ENCODE measurements at places on chromosomes 11 and 22.

DNA sequence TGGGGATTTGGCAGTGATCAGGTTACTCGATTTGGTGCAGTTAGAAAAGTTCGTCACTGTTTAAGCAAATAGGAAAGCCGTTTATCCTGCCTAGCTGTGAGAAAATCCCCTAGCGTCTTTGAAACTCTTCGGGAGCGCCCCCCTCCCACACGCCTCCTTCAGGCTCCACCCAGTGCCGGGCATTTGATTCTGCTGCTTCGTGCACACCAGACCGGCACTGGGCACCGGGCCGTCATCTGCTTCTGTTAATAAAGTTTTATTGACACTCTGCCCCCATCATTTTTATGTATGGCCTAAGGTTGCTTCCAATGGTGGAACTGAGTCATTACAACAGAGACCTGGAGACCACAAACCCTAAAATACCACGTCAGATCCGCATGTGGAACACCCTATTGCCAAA is 50.9 kb downstream of the IGF2 start:
- DNase-seq: no peak

DNA sequence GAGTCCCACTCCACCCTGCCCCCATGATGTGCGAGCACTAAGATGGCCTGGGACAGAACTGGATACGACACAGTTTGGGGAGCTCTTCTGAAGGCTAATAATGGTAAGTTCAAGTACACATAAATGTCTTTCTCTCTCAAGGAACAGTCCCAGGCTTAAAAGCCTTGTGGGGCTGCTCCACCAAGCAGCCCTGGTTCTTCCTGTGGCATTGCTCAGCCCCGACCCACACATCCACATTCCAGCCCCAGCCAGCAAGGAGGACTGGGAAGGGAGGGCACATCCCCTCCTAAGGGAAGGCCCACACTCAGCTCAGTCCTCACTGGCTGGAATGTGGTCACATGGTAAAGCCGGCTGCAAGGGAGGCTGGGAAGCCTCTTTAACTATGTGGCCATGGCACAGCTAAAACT is 13.3 kb upstream of the MB start:
- DNase-seq: no peak

- DNase-seq: no peak
Measured at GRCh38 chr22:38309614-38310517, 7.4 kb downstream of the CSNK1E start.

DNA sequence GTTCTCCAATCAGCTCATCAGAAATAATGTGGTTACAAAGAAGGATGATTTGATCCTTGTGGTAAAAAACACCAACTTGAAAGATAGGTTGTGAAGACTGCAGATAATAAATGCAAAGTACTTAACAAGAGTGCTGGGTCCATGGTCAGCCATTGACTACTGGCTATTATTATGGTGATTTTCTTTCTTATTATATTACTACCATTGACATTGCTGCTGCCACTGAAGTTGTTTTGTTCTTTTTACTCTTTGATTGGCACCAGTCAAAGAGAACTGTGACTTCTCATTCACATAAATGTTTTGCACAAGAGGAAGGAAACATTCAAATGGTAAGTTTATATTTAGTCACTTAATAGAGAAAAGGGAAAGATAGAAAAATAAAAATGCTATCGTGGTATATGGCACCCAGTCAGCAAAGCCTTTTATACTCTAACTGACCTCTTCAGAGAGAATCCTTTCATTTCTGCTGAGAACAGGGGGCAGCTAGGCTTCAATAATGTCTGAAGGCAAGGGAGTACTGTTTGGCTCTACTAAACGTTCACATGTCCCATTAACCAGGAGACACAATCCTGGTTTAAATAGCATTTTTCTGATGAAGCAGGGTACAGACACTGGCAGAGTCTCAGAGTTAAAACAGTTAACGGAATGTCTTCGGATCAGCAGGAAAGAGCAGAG is 64.8 kb downstream of the LRRC4C start:
- DNase-seq: no peak

- no peak for DNase-seq
Measured at GRCh38 chr11:104003491-104003890, 32.9 kb upstream of the DDI1 start.

GRCh38 chr11:22466809-22467208 is 128.6 kb downstream of the SLC17A6 start:
- DNase-seq: no peak

DNA sequence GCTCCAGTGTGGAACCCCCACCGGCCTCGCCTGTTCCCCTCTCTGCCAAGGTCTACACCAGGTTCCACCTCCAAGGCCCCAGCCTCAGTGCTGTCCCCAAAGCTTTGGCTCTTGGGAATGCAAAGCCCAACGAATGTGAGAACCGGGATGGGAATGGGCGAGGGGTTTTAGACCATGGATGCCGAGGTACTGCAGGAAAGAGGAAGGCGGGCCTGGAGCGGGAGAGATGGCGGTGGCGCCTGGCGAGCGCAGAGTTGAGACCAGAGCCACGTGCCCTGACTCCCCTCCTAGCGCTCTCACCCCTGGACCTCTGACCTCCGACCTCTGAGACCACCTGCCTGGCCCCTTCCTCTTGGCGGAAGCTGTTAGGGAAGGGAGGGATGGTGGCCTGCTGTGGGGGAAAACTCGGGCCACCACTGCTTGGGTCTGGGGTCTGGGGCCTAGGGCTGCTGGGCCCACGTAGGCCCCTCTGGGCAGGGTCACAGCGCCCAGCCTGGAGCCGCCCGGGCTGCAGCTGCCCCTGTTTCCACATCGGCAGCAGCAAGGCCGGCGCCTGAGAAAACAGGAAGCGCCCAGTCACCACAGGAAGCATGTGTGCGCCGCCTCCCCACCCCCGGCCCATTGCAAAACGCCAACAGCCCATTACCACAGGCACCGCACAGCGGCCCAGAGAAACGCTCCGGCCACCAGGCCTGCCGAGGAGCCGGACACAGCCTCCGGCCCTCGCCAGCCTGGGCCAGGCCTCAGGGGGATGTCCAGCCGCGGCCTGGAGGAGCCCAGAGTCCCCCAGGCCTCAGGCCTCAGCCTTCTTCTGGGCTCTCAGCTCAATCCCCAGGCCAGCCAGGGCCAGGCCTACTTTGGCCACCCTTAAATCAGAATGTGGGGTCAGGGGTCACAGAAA is 13.8 kb upstream of the SLC39A13 start:
- DNase-seq: peak; percentile 24

GRCh38 chr11:85845124-85845631 is 10.0 kb upstream of the CCDC83 start:
- no peak for DNase-seq

GRCh38 chr11:32262367-32262766 is 171.5 kb downstream of the RCN1 start:
- no peak for DNase-seq

DNA sequence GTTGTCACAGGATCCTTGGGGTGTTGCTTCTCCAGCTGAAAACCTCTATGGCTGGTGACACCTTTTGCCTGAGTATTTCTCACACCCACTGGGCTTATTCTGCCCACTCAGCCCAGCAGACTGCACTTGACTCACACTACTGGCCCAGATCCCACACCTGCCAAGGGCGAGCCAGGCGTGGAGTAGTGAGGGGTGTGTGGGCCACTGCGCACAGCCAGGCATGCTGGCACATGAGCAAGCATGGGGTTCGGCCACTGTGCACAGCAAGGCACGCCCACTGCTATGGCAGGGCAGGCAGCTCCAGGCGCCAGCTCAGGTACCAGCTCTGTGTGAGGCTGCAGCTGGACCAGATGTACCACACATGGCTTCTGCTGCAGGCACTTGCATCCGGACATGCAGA is 116.5 kb upstream of the MTNR1B start:
- DNase-seq: no peak

DNA sequence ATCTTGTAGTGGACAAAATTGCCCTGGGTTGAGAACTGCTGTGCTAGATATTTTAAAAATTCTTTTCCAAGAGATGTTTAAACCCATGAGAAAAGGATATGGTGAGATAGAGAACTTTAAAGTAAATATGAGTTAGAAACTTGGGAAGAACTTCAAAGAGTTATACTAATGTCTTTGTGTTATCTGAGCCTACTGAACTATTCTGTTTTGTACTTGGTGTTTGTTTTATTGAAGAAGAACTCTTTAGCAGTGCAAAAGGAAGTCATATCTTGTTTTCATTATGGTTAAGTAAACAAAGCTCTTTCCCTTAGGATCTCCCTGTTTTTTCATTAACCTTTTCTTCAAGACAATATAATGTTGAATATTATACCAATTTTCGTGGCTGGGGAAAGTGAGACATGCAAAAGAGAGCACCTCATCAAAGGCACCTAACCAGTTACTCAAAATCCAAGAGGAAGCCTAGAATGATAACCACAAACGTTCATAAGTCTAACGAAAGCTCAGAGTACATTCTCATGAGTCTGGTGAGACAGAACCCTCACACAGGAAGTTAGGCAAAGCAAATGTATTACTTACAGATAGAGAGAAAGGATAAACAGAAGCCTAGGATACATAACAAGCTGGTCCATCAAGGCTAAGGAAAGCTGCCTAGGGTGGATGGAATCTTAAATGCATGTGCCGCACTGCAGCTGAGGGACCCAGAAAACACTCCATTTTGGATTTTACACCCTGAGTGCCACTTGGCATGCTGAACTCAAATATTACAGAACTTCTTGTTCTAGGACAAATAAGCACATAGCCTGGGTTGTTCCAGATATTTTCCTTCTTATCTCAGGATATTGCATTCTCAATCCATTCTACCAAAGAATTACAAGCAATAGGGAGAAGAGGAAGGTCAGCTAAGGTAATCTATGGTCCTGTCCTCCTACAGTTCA is 112.5 kb upstream of the ANO3 start:
- no peak for DNase-seq

- DNase-seq: no peak
Measured at GRCh38 chr11:12392672-12393071, 15.3 kb downstream of the PARVA start.

DNA sequence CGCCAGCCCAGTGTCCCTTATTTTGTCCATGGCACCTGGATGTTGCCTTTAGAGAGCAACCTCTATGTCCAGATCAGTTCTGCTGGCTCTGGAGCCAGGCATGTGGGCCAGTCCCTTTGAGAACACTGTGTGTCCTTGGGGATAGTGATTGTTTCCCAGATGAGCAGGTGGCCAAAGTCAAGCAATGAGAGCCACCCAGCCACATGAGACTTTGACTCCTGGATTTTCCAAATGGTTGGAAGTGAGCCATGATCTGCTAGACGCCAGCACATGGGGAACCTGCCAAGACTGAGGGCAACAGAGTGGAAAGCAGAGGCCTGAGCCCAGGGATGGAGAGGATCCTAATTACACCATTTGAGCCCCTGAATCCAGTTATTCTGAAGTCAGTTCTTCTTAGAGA is 479.8 kb downstream of the OPCML start:
- no peak for DNase-seq

GRCh38 chr11:47659276-47659675 is 16.9 kb upstream of the MTCH2 start:
- no peak for DNase-seq

DNA sequence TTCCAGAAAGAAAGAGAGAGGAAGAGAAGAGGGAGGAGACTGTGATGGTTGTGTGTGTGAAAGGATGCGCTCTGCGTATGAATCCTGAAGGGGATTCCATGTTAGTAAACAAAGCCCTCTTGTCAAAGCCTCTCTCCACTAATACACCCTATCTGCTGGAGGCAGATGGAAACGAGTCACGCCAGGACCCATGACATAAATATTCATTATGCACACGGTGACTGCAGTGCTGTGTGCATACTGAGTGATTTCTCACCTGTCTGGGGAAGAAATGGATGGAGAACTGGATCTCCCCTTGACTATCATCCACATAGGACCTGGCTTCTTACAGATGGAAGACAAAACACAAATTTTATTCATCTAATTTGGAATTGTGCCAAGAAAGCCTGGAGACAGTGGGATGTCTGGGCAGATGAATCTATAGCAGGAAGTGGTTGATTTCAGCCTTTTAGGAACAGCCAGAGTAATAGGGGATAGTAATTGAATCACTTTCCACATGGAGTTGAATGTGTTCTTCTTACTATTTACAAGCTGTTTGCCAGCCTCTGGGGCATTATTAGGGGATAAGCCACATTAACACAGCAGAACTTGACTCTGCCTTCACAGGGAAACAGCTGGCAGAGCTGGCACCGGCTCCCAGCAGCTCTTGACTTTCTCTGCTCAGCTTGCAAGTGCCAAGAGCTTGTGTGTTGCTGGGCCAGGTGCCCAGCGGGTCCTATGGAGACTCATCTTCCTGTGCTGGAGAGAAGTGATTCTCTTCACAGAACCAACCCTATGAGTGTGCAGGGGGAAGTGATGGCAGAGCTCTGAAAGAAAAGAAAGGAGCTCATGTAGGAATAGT is 9.0 kb downstream of the MTNR1B start:
- no peak for DNase-seq

- DNase-seq: peak; percentile 24
Measured at GRCh38 chr11:117179048-117179999, 781 bp downstream of the SIDT2 start.

DNA sequence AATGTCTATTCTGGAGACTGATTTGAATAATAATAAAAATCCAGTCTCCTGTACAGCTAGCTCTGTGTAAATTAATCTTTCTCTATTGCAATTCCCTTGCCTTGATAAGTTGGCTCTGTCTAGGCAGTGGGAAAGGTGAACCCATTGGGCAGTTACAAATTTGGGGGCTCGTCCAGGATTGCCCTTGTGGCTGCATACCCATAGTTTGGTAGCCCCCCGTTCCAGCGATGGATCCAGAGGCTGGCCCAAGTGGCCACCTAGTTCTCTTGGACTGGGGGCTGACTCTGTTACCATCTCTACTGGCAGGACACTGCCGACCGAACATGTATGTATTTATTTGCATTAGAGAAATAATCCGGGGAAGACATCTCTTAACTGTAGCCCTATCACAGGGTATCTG is 326.2 kb upstream of the PDGFD start:
- DNase-seq: no peak

GRCh38 chr11:93822359-93822758 is 28.1 kb downstream of the VSTM5 start:
- no peak for DNase-seq

DNA sequence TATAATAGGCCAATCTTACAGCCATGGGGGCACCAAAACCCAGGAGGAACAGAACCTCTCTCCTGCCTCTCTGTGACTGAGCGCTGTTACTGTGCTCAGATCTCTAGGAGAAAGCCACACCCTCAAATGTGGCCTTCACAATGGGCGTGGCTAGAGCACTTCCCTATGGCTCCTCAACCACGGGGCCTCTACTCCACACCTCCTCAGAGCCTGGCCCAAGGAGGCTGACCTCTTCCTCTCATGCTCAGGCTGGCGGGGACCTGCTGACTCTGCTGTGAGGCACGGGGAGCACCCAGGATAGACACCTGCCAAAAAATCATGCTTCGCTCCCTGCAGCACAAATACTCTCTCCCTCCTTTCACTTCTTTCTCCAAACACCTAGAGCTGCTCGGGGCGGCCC is 41.0 kb downstream of the C11orf58 start:
- DNase-seq: no peak
